ENCODE measurements at places on chromosomes 6 and 20.

DNA sequence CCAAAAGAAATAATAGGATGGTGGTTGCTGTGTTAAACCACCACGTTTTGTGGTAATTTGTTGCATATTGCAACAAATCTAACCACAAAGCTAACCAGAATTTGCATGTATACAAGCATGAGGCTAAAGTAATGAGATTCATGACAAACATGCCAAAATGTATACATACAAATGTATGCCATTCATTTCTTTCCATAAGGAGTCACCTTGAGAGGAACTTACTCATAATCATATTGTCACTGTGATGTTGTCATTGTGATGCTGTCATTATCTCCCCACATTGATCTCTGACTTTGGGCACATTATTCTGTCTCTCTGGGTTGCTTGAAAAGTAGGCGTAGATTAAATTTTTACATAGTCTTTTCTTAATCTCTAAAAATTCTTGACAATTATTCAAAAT is 886.8 kb upstream of the FLRT3 start:
- no peak for DNase-seq

DNA sequence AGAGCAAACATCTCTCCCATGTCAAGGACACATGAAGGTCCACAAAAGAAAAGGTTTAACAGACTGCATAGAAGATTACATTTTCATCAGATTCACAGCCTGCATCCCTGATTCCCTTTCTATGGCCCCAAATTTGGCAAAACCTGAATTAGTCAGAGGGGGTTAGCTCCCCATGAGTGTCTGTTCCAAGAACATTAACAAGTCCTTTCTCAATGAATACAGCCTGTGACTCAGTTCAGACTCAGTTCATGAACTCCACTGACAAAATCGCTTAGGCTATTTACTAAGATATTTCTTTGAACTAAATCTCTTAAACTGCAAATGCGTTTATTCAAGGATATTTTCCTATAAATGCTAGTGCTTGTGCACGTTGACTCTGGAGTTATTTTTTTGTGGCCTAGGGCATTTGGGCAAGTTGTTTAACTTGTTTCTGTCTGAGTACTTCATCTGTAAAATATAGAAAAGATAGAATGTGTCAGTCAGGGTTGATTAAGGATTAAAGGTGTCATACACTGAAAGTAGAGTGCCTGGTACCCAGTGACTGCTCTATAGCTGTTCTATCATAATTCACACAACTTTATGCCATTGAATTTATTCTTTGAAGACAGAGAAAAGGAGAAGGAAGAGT is 422.6 kb downstream of the HTR1B start:
- DNase-seq, result no peak

GRCh38 chr6:21078497-21078896 is 515.1 kb upstream of the SOX4 start:
- DNase-seq, result no peak

GRCh38 chr6:129609635-129610034 is 100.3 kb downstream of the ARHGAP18 start:
- no peak for DNase-seq

DNA sequence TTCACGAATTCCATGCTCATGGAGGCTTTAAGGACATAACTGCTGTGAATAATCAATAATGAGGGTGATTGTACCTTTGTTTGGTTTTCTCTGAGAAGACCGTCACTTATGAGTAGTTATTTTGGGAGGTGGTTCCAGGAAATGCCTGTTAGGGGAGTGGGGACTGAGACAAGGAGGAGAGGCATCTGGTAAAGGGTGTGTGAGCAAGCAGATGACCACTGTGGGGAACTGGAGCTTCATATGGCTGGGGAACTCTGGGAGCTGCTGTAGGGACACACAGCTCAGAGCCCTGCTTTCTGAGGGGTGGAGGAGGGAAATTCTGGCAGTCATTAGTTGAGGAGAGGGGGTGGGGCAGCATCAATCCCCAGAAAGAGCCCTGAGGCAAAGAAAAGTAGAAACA is 71.3 kb upstream of the TINAG start:
- DNase-seq, result no peak

GRCh38 chr6:143264379-143264778 is 186.1 kb downstream of the ADAT2 start:
- DNase-seq, result no peak

- no peak for DNase-seq
These were observed 149.7 kb upstream of the TNFAIP3 start for GRCh38 chr6:137717074-137718073.

DNA sequence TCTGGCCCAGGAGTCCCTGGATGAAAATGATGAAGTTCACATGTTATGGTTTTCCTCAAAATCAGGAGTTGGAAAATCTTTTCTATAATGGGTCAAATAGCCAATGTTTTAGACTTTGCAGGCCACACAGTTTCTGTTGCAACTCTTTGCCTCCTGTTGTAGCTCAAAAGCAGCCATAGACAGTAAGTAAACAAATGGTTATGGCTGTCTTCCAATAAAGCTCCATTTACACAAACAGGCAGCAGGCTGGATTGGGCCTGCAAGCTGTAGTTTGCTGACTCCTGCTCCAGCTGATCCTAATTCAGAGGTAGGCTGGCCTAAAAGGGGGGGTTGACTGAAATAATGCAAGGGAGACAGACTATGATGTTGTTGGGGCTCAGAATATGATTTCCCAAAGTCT is 33.0 kb downstream of the METTL24 start:
- DNase-seq, result no peak

GRCh38 chr6:106103728-106104109 is 17.6 kb downstream of the PRDM1 start:
- DNase-seq, result no peak

DNA sequence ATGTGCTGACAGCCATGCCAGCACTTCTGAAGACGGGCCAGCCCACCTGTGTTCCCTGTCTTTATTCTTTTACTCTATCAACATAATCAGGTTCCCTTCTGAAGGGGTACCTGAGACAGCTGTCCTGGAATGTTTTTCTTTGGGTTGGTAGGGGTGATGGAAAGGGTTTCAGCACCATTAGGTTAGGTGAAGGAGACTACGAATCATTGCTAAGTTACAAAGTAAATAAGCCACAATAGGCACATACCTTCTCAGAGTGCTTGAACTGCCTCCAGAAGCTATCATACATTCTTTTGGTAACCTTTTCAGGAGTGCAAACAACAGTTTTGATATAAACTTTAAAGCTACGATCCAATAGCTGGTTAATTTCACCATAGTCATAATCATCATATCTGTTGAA is 106.3 kb downstream of the SESN1 start:
- no peak for DNase-seq

DNA sequence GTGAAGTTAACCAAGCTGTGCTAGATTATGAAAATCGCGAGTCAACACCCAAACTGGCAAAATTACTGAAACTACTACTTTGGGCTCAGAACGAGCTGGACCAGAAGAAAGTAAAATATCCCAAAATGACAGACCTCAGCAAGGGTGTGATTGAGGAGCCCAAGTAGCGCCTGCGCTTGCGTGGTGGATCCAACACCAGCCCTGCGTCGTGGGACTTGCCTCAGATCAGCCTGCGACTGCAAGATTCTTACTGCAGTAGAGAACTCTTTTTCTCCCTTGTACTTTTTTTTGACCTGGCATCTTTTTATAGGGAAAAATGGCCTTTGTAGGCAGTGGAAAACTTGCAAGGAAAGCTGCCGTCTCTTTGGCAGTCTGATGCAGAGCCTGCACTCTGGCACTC is 6.8 kb downstream of the GID8 start:
- no peak for DNase-seq

- DNase-seq, result no peak
These were observed 29.0 kb downstream of the PSMB1 start for GRCh38 chr6:170524172-170524502.
